Naive thymus-derived CD8-positive, alpha-beta T cell (primary cell): ENCODE measurements at places on chromosomes 4 and X. TPM values are rescaled to one million over a fixed set of nuclear protein-coding genes. Genes with fewer than 3 reads are reported as not detected.

DNA sequence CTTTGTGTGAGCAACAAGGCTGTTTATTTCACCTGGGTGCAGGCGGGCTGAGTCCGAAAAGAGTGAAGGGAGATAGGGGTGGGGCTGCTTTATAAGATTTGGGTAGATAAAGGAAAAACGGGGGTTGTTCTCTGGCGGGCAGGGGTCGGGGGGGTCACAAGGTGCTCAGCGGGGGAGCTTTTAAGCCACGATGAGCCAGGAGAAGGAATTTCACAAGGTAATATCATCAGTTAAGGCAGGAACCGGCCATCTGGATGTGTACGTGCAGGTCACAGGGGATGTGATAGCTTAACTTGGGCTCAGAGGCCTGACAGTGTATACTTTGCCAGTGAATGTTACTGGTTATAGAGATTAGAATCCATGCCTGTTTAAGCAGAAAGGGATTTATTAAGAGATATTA, 19.7 kb upstream of the SPCS3 start:
- no peak overlapping the region for H3K27ac ChIP-seq
- no peak overlapping the region for H3K4me3 ChIP-seq
- no peaks in the 10 kb centered on the region for H3K4me1 ChIP-seq
- no peak for DNase-seq

DNA sequence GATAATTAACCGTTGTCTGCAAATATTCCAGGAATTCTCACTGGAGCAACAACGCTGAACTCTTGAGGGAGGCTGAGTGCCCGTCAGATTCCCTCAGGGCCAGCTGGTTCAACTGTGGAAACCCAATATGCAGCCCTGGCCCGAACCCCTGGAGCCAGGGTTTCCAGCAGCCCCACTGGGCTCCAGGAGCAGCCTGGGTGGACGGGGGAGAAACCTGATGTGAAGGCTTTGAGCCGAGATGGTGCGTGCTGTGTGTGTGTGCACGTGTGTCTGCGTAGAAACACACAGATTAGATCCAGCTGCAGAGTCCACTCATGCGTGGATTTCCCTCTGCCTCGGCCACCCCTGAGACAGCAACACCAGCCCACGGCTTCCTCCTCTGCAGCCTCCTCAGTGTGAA, 19.4 kb upstream of the SLC25A6 start:
- H3K36me3 ChIP-seq: peaks cover 36% of the 10 kb centered on the region
- DNase-seq: no peak
- H3K4me1 ChIP-seq: peaks cover 6% of the 10 kb centered on the region

DNA sequence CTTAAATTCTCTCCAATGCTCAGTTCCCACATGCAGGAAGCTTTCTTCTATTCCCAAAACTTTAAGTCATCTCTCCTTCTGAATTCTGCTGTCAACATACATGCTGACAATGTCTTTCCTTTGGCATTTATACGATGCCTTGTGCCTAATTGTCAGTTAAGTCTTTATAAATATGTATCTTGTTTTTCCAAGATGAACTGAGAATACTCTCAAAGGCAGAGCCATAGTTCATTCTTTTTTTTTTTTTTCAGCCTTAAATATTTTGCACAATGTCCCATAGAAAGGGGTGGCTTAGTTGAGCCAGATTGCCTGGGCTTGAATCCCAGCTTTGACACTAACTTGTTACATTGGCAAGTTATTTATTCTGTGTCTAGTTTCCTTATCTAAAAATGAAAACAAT, 210.6 kb downstream of the QDPR start:
- H3K4me3 ChIP-seq: no peak overlapping the region
- H3K27me3 ChIP-seq: peaks cover 35% of the 10 kb centered on the region
- no peak overlapping the region for H3K27ac ChIP-seq
- DNase-seq: no peak

- H3K27me3 ChIP-seq: no peaks in the 10 kb centered on the region
- no peak overlapping the region for H3K4me3 ChIP-seq
- no peaks in the 10 kb centered on the region for H3K36me3 ChIP-seq
- no peak for DNase-seq
- H3K4me1 ChIP-seq: no peaks in the 10 kb centered on the region
These were observed 80.2 kb upstream of the FRMPD4 start for GRCh38 chrX:12058087-12058486.

GRCh38 chrX:108331126-108331909, 106.9 kb downstream of the COL4A6 start:
- H3K4me3 ChIP-seq: no peak overlapping the region
- H3K27ac ChIP-seq: no peak overlapping the region
- H3K27me3 ChIP-seq: peaks cover 5% of the 10 kb centered on the region
- DNase-seq: no peak
- no peaks in the 10 kb centered on the region for H3K36me3 ChIP-seq

- no peak overlapping the region for H3K4me3 ChIP-seq
- no peak overlapping the region for H3K27ac ChIP-seq
- H3K36me3 ChIP-seq: no peaks in the 10 kb centered on the region
- no peak for DNase-seq
- H3K4me1 ChIP-seq: no peaks in the 10 kb centered on the region
- H3K27me3 ChIP-seq: peaks cover 8% of the 10 kb centered on the region
These were observed 27.7 kb upstream of the REST start for GRCh38 chr4:56879996-56880395.

GRCh38 chrX:71111141-71111843, at the start of gene IL2RG:
Gene IL2RG (minus strand): TSS chrX:71111577. CDS start chrX:71111539, 38 bp downstream.
- H3K4me3 ChIP-seq: peak within 1 kb of the TSS; percentile 98
- H3K4me1 ChIP-seq: peaks cover 25% of the 10 kb centered on the region
- H3K27me3 ChIP-seq: no peaks in the 10 kb centered on the region
- peak within 1 kb of the TSS; percentile 94 for H3K27ac ChIP-seq

GRCh38 chr4:122163767-122164166, 11.6 kb downstream of the BLTP1 start:
- no peaks in the 10 kb centered on the region for H3K27me3 ChIP-seq
- no peak for DNase-seq
- H3K4me3 ChIP-seq: no peak overlapping the region
- H3K36me3 ChIP-seq: peaks cover 13% of the 10 kb centered on the region

DNA sequence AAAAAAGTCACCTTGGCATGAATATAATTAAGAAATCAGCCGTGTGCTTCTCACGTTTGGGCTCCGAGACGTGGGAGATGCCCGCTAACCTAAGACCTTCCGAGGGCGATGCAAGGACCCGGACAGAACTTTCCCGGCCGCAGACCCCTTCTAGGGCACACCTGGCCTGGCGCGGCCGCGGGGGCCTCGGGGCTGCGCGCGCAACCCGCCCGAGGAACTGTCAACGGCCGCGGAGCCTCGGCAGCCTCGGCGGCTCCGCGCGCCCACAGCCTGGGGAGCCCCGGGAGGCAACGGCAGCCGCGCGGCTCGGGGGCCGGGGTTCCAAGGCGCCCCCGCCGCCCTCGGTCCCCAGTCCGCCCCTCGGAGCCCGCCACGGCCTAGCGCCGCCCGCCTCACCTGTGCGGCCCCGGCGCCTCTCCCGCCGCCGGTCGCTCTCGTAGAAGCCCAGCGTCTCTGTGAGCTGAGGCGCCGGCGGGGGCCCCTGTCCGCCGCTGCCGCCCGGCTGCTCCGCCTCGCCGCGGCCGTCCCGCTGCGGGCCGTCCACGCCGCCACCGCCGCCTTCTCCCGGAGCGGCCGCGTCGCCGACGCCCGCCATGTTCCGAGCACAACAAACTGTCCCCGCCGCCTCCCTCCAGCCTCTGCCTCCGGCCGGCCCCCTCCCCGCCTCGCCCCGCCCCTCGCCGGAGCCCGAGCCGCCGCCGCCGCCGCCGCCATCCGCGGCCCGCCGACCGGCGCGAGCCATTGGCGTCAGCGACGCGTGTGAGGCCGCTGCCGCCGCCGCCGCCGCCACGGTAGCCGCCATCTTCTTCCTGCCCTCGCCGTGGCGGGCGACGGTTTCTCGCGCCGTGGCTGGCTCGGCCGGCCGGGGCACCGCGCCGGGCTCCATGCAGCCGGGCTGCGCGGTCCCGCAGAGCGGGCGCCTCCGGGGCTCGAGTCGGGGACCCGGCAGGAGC, at the start of gene TAPT1:
TAPT1 (minus strand) TSS at position 609 of the 953 bp plus-strand sequence; CDS start at position 595, 14 bp downstream.
- H3K4me3 ChIP-seq: peak within 1 kb of the TSS; percentile 91
- peak; percentile 65 for DNase-seq
- peak within 1 kb of the TSS; percentile 98 for H3K27ac ChIP-seq
- H3K36me3 ChIP-seq: no peaks in the 10 kb centered on the region
- no peaks in the 10 kb centered on the region for H3K27me3 ChIP-seq

GRCh38 chr4:40672528-40673522, 43.2 kb upstream of the RBM47 start:
- no peaks in the 10 kb centered on the region for H3K27me3 ChIP-seq
- DNase-seq: no peak
- H3K36me3 ChIP-seq: no peaks in the 10 kb centered on the region
- H3K4me3 ChIP-seq: no peak overlapping the region
- no peak overlapping the region for H3K27ac ChIP-seq

- no peak for DNase-seq
- H3K27me3 ChIP-seq: peaks cover 2% of the 10 kb centered on the region
- H3K36me3 ChIP-seq: no peaks in the 10 kb centered on the region
- no peak overlapping the region for H3K27ac ChIP-seq
- H3K4me3 ChIP-seq: no peak overlapping the region
- H3K4me1 ChIP-seq: no peaks in the 10 kb centered on the region
These were observed 110.1 kb downstream of the GBA3 start for GRCh38 chr4:22802876-22803275.

DNA sequence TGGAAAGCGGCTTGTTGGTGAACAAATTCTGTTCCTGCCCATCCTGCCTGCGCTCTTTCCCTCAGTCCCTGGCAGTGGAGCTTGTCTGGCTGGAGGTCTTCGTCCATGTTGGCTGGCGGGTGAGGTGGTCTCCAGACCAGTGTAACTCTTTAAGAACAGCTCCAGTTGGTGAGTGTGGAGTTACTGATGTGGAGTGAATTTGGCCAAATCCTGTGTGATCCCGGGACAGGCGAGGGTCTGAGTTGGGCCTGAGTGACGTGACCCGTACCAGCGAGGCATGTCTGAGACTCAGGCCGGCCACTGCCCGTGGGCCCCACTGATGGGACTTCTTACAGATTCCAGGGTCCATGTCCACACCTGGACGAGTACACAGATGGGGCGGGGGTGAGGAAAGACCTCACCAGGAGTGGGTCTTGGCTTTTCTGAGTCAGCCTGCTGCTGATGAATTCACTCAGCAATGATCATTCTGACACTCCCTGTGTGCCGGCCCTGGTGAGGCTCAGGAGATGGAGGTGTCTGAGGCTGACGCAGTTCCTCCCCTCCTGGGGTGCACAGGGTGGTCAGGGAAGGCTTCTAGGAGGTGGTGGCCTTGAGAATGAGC, 45.5 kb downstream of the PSAPL1 start:
- H3K36me3 ChIP-seq: no peaks in the 10 kb centered on the region
- H3K4me3 ChIP-seq: no peak overlapping the region
- no peak for DNase-seq
- no peak overlapping the region for H3K27ac ChIP-seq
- peaks cover 20% of the 10 kb centered on the region for H3K27me3 ChIP-seq
- no peaks in the 10 kb centered on the region for H3K4me1 ChIP-seq

GRCh38 chr4:26085551-26085950, 171.5 kb downstream of the SMIM20 start:
- no peak for DNase-seq
- no peak overlapping the region for H3K27ac ChIP-seq

GRCh38 chr4:163485589-163485988, 8.9 kb upstream of the TMA16 start:
- DNase-seq: no peak
- no peak overlapping the region for H3K4me3 ChIP-seq
- no peaks in the 10 kb centered on the region for H3K4me1 ChIP-seq

GRCh38 chr4:159451006-159451405, 348.1 kb downstream of the RAPGEF2 start:
- no peak overlapping the region for H3K4me3 ChIP-seq
- DNase-seq: no peak
- peaks cover 8% of the 10 kb centered on the region for H3K27me3 ChIP-seq
- H3K4me1 ChIP-seq: no peaks in the 10 kb centered on the region
- no peak overlapping the region for H3K27ac ChIP-seq
- no peaks in the 10 kb centered on the region for H3K36me3 ChIP-seq

DNA sequence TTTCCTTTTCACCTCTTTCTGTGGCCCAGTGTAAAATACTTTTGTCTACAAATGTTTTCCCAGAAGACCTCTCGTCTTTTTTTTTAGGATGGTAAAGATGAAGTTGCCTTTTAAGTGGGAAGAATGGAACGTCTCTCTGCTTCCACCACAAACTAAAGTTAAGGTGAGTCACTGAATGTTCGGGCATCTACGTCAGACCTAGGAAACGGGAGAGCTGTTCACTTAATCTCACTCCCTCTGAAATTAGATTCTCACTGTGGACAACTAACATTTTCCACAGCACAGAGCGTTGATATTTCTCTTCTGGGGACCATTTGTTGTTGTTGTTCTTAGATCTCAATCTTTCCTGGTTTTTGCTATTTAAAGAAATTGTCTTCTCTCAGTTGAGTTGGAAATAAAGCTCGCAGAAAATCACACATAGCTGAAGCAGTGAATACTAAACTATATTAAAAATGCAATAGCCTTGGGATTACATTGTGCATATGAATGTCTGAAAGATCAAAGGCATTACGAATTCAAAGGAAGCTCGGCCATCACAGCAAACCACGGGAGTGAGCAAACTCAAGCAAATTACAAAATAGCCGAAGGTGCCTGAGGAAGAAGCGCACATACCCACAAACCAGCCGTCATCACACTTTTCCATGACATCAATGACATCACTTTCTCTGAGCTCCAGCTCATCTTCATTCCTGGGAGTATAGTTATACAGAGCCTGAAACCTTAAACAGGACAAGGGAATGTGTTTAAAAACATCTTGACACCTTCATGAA, 53.9 kb upstream of the PDLIM3 start:
- no peak for DNase-seq
- H3K27ac ChIP-seq: peak overlapping the region; percentile 51
- H3K4me3 ChIP-seq: no peak overlapping the region
- peaks cover 55% of the 10 kb centered on the region for H3K27me3 ChIP-seq
- peaks cover 9% of the 10 kb centered on the region for H3K4me1 ChIP-seq

- no peak overlapping the region for H3K4me3 ChIP-seq
- peaks cover 20% of the 10 kb centered on the region for H3K36me3 ChIP-seq
- H3K4me1 ChIP-seq: no peaks in the 10 kb centered on the region
- no peaks in the 10 kb centered on the region for H3K27me3 ChIP-seq
- no peak overlapping the region for H3K27ac ChIP-seq
These were observed 11.7 kb upstream of the HERC5 start for GRCh38 chr4:88445252-88445651.

DNA sequence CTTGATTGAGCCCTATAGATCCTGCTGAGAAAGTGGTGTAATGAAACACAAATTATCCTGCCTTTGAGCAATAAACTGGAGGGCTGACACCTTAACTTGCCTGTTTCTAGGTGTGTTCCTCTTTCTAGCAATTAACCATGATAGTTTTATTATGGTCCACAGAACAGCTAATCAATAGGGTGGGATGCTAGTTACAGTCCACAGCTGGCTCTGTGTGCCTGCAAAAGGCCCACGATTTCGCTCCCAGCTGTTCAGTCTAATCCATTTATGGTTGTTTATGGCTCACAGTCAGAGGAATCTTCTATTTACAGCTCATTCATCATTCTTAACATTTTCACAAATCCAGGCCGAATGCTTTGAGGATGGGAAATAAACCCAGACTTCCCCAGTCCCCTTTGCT, 674.9 kb downstream of the SMARCA1 start:
- H3K4me3 ChIP-seq: no peak overlapping the region
- H3K4me1 ChIP-seq: no peaks in the 10 kb centered on the region
- no peaks in the 10 kb centered on the region for H3K36me3 ChIP-seq
- H3K27me3 ChIP-seq: no peaks in the 10 kb centered on the region
- H3K27ac ChIP-seq: no peak overlapping the region
- DNase-seq: no peak

SLC7A11 gene
- total RNA-seq: 0.13 TPM

SPP1 gene
- total RNA-seq: 6.7 TPM

MID1 gene
- total RNA-seq: not detected

CRMP1 gene
- not detected for total RNA-seq

MAGEA2B gene
- not detected for total RNA-seq

EMCN gene
- not detected for total RNA-seq

PRR32 gene
- total RNA-seq: not detected

GLRA2 gene
- not detected for total RNA-seq

ZFP92 gene
- 0.47 TPM for total RNA-seq

RASSF6 gene
- total RNA-seq: not detected

BRS3 gene
- total RNA-seq: not detected
